ENCODE measurements at places on chromosomes 2 and 18. TPM values are rescaled to one million over a fixed set of nuclear protein-coding genes. Genes with fewer than 3 reads are reported as not detected.

NETO1 gene
- 33.1 TPM for total RNA-seq

DNA sequence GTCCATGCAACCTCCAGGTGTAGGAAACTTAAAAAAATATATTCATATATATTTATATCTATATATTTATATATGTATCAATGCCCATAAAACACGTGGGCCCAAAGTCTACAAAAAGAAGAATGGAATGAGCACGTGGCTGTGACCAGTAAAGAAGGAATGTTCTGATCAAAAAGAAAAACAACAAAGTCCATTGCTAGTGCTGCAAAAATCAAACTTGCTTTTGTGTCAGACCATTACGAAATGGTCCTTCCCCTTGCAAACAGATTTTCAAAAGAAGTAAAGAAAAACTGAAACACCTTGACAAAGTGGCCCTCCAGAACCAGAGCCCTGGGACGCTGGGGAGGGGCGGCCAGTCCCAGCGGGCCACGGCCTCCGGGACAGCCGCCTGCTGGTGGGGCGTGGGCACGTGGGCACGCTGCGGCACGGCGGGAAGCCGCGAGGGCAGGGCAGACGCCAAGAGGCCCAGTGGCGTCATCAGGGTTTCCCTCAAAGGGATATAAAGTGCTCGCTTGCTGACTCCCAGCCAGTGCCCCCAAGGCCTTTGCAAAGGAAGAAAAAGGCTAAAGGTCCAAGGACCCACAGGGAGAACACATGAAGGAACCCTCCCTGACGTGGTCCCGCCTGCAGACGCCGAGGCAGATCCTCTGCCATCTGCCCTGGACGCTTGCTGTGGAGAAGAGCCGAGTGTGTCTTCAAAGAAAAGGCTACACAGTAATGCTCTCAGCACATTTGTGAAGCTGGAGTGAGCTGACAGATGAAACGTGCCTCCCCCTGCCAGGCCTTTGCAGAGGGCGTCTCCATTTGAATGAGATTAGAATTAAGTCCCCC, 201.8 kb downstream of the TWIST2 start:
- no peak for DNase-seq

AQP4 gene
- total RNA-seq: 2.8 TPM

DNA sequence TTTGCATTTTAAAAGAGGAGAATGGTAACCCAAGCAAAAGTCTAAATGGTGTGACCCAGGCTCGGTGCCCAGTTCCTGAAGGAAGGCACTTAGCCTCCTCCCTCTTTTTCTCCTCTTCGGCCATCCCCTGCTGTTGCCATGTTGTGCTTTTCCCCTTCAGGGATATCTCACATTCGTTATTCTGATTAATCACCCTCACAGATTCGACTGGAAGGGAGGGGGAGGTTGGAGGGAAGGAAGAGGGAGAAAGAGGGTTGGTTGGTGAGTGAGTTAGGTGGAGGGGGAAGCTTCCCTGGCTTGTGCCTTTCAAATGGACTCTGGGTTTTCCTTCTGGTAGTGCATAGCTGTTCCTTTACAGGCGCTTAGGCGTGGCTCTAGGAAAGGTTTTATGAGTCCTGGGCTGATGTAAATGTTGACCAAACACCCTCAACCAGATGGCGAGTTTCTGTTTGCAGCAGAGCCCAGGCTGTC, 39.0 kb upstream of the LYPD6B start:
- DNase-seq: no peak

SGPP2 gene
- 0.11 TPM for total RNA-seq

- DNase-seq: no peak
These were observed 334.7 kb upstream of the CELF4 start for GRCh38 chr18:37900326-37900725.

DNA sequence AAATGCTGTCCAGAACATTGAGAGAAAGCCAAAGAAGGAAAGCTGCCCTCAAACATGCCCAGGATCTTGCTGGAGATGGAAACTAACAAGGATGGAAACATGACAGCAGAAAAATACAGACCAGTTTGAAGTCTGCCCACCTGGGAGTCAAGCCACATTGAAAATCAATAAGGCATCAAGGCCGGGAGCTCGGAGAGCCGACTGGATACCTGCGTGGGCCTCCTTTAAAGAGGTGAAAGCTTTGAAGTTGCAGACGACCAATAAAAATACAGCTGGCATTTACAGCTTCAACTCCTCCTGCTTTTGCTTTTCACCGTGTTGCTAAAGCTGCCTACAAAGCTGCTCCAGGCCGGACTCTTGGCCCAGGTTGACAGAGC, 279.7 kb downstream of the SRBD1 start:
- DNase-seq: no peak

GRCh38 chr2:38554973-38555595, 47.6 kb downstream of the HNRNPLL start:
- no peak for DNase-seq
